AG08395 (cell line): ENCODE measurements at places on chromosomes 3 and 15.

- DNase-seq = no peak
Observed at GRCh38 chr3:70076396-70076795, 76.9 kb downstream of the SAMMSON start.

GRCh38 chr3:65890328-65890727, 148.4 kb downstream of the MAGI1 start:
- DNase-seq = no peak

GRCh38 chr15:89377024-89377841, 42.6 kb upstream of the POLG start:
- DNase-seq = no peak

DNA sequence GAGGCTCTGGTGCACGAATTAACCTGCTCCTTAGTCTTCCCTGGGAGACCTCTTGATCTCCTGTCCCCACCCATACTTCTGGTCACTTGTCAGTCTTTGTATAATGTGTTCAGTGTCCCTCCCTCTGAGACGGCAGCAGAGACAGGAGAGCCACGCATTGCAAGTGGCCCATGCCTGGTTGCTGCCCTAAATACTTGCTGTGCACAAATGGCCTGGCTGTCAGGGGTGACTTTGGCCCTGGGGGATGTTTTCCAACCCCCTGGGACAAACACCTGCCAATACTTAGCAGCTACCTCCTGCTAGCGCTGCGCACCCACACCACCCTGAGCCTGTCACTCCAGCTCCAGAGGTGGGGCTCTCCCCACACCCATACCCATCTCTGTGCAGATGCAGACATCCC, 17.2 kb downstream of the KLF13 start:
- no peak for DNase-seq

DNA sequence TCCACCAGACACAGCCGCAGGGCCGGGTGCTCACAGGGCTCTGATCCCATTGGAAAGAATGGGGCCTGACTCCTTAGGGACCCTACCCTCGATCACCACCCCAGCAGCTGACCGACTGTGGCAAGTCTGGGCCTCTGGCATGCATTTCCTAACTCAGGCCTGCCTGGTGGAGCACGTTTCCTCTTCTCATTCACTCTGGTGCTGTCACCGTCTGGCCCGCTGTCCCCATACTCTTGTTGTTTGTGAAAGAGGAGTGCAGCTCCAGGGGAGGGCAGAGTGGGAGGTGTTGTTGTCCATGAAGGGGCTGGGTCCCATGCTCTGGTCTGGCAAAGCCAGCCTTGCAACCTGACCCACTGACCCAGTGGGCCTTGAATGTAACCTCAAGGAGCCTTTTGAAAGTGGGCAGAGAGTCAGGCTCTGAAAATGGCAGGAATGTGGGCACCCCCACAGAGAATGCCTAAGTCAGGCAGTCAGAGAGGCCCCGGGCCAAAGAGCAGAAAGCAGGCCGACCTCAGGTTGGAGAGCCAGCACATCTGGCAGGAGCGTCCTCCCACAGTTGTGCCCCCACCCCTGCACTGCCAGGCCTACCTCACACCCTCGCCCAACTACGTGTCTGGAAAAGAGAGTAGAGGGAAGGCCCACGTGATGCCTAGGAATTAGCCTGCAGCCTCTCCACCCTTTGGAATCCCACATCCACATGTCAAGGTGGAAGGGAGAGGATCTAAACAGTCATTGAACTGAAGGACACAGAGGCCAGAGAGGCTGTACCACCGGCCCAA, 10.9 kb downstream of the SEMA7A start:
- peak; percentile 85 for DNase-seq
